ENCODE measurements at places on chromosomes 2 and 18. TPM values are rescaled to one million over a fixed set of nuclear protein-coding genes. Genes with fewer than 3 reads are reported as not detected.

SIGLEC15 gene
- total RNA-seq, result 0.17 TPM

DNA sequence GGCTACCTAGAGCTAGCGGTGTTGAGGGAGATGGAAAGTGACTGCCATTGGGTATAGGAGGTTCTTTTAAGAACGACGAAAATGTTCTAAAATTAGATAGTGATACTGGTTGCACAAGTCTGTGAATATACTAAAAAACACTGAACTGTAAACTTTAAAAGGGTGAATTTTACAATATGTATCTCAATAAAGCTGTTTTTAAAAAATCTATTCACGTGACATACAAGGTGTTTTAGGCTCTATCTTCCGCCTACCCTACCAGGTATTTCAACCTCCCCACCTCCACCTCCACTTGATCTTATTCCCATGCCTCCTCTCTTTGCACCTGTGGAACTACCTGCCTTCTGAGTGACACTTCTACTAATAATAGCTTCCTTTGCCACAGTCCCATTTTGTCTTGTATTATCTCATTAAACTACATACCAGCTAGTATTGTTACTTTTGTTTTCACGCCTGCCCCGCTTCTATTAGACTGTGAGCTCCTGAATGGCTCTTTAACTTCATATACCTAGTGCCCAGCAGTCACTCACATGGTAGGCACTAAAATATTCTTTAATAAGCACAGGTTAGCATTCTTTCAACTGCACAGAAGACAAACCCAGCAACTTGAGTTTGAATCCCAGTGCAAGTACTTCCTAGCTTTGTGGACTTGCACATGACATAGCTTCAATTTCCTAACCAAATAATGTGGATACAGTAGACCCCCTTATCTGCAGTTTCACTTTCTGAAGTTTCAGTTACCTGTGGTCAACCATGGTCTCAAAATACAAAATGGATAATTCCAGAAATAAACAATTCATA, 9.3 kb downstream of the ITSN2 start:
- no peak for DNase-seq
- no peaks in the 10 kb centered on the region for H3K27me3 ChIP-seq
- H3K36me3 ChIP-seq, result no peaks in the 10 kb centered on the region
- no peak overlapping the region for H3K27ac ChIP-seq

GRCh38 chr18:3931542-3932112, 481.7 kb downstream of the TGIF1 start:
- no peak overlapping the region for H3K27ac ChIP-seq
- no peaks in the 10 kb centered on the region for H3K36me3 ChIP-seq
- no peak overlapping the region for H3K4me3 ChIP-seq

GRCh38 chr18:74457043-74457724, at the start of gene DIPK1C:
Gene DIPK1C (minus strand): TSS chr18:74457308. CDS start chr18:74457259, 49 bp downstream.
- no peak for DNase-seq
- peaks cover 17% of the 10 kb centered on the region for H3K4me1 ChIP-seq
- peak within 1 kb of the TSS; percentile 46 for H3K4me3 ChIP-seq
- peaks cover 74% of the 10 kb centered on the region for H3K27me3 ChIP-seq
- no peak within 1 kb of the TSS for H3K27ac ChIP-seq

DNA sequence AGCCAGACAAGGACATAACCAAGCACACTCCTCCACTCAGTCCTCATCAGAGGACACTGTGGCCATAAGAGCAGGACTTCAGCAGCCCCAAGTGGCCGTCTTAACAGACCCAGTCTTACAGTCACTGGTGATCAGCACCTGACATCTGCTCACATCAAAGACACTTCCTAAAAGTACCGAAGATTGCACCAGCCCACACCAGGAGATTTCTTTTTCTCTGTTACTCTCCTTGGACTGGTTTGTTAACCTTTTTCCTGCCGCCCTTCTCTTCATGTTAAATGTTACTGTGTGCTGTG, 44.1 kb downstream of the MRPS5 start:
- no peak overlapping the region for H3K27ac ChIP-seq
- H3K36me3 ChIP-seq, result no peaks in the 10 kb centered on the region
- peaks cover 68% of the 10 kb centered on the region for H3K27me3 ChIP-seq
- peak; percentile 45 for DNase-seq

- no peak overlapping the region for H3K4me3 ChIP-seq
- H3K36me3 ChIP-seq, result no peaks in the 10 kb centered on the region
- DNase-seq, result no peak
- peaks cover 93% of the 10 kb centered on the region for H3K4me1 ChIP-seq
- H3K27ac ChIP-seq, result no peak overlapping the region
These were observed 81.4 kb downstream of the TGOLN2 start for GRCh38 chr2:85246348-85246747.

KIAA2012 gene
- not detected for total RNA-seq

DNA sequence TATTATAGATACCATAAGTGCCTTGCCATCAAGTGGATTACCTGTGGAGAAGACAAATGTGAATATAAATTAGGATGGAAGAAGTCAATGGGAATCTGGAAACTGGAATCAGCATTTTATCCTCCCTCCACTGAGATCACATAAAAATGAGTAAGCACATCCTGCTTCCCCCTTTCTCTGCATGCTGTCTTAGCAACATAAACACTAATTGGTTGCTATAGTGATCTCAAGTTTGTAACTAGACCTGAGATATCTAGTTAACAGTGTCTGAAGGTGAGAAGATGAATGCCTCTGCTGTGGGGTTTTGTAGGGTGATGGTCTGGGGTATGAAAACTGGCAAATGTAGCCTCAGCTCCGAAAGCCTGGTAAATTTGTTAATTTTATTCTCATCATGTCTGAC, 1357.5 kb upstream of the CELF4 start:
- no peaks in the 10 kb centered on the region for H3K36me3 ChIP-seq
- no peak for DNase-seq
- H3K4me3 ChIP-seq, result no peak overlapping the region
- H3K27me3 ChIP-seq, result no peaks in the 10 kb centered on the region
- no peak overlapping the region for H3K27ac ChIP-seq

- H3K4me3 ChIP-seq, result peak overlapping the region; percentile 24
- H3K36me3 ChIP-seq, result no peaks in the 10 kb centered on the region
- H3K4me1 ChIP-seq, result no peaks in the 10 kb centered on the region
- no peak overlapping the region for H3K27ac ChIP-seq
- no peaks in the 10 kb centered on the region for H3K27me3 ChIP-seq
These were observed 50.5 kb upstream of the TUBA3D start for GRCh38 chr2:131425231-131425941.

- no peaks in the 10 kb centered on the region for H3K27me3 ChIP-seq
- no peak for DNase-seq
- no peaks in the 10 kb centered on the region for H3K36me3 ChIP-seq
- no peaks in the 10 kb centered on the region for H3K4me1 ChIP-seq
- no peak overlapping the region for H3K4me3 ChIP-seq
- H3K27ac ChIP-seq, result no peak overlapping the region
These were observed 304.0 kb downstream of the ARHGAP15 start for GRCh38 chr2:143433251-143433650.

GRCh38 chr2:164920430-164920829, 34.9 kb downstream of the SLC38A11 start:
- H3K27me3 ChIP-seq, result no peaks in the 10 kb centered on the region
- no peak overlapping the region for H3K4me3 ChIP-seq
- no peak for DNase-seq
- no peaks in the 10 kb centered on the region for H3K36me3 ChIP-seq
- H3K27ac ChIP-seq, result no peak overlapping the region

GRCh38 chr2:53114582-53114981, 653.0 kb upstream of the CHAC2 start:
- H3K4me3 ChIP-seq, result no peak overlapping the region
- H3K27me3 ChIP-seq, result no peaks in the 10 kb centered on the region
- DNase-seq, result no peak
- H3K4me1 ChIP-seq, result no peaks in the 10 kb centered on the region
- H3K27ac ChIP-seq, result no peak overlapping the region
- H3K36me3 ChIP-seq, result no peaks in the 10 kb centered on the region

CYP27C1 gene
- not detected for total RNA-seq

ASAP2 gene
- 18.7 TPM for total RNA-seq

- no peaks in the 10 kb centered on the region for H3K4me1 ChIP-seq
- no peaks in the 10 kb centered on the region for H3K36me3 ChIP-seq
- H3K27ac ChIP-seq, result no peak overlapping the region
- H3K27me3 ChIP-seq, result no peaks in the 10 kb centered on the region
- DNase-seq, result no peak
- H3K4me3 ChIP-seq, result no peak overlapping the region
These were observed 162.3 kb downstream of the TGIF1 start for GRCh38 chr18:3612315-3612714.

- H3K4me1 ChIP-seq, result no peaks in the 10 kb centered on the region
- no peak overlapping the region for H3K4me3 ChIP-seq
- H3K36me3 ChIP-seq, result no peaks in the 10 kb centered on the region
- no peak overlapping the region for H3K27ac ChIP-seq
These were observed 10.5 kb upstream of the PRELID3A start for GRCh38 chr18:12397254-12397653.

DNA sequence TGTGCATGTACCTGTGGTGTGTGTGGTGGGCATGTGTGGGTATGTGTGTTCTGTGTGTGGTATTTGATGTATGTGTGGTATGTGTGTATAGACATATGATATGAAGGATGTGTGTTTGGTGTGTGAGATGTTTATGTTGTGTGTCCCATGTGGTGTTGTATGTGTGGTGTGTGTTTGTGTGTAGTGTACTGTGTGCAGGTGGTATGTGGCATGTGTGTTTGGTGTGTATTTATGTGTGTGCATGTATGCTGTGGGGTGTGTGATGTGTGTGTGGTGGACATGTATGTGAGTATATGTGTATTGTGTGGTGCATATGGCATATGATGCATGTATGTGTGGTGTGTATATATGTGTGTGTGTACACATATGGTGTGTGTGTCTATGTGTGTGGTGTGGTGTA, 718.8 kb upstream of the SOX11 start:
- H3K27ac ChIP-seq, result no peak overlapping the region
- H3K4me3 ChIP-seq, result no peak overlapping the region
- DNase-seq, result peak; percentile 55

OSBPL1A gene
- total RNA-seq, result 104 TPM

DNA sequence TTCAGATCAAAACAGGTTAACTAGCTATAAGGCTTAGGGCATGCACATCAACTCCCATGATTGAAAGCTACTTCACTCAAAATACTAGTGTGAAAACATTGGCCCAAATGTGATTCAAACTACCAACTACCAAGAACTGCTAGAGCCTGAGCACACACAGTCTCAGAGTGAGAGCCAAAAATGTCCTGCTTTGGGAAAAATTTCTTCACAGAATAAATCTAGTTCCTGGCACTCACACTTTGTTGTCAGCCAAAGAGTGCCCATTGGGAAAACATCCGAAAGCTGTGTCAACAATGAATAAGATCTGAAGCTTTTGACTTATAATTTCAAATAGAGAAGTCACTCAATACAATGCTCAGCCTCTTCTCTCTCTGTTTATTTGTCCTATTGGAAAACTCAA, 182.7 kb downstream of the LRATD1 start:
- no peaks in the 10 kb centered on the region for H3K27me3 ChIP-seq
- no peak for DNase-seq
- H3K4me1 ChIP-seq, result no peaks in the 10 kb centered on the region
- no peak overlapping the region for H3K4me3 ChIP-seq
- no peak overlapping the region for H3K27ac ChIP-seq
- no peaks in the 10 kb centered on the region for H3K36me3 ChIP-seq

GAREM2 gene
- 4.0 TPM for total RNA-seq

GRCh38 chr18:79258447-79258846, 137.3 kb upstream of the NFATC1 start:
- H3K27ac ChIP-seq, result no peak overlapping the region
- peaks cover 21% of the 10 kb centered on the region for H3K36me3 ChIP-seq
- H3K4me3 ChIP-seq, result no peak overlapping the region
- peak; percentile 53 for DNase-seq
- no peaks in the 10 kb centered on the region for H3K27me3 ChIP-seq
- H3K4me1 ChIP-seq, result no peaks in the 10 kb centered on the region

GRCh38 chr2:225670111-225670974, 270.8 kb downstream of the NYAP2 start:
- no peak overlapping the region for H3K4me3 ChIP-seq
- H3K27ac ChIP-seq, result no peak overlapping the region
- H3K4me1 ChIP-seq, result peaks cover 14% of the 10 kb centered on the region
- no peaks in the 10 kb centered on the region for H3K27me3 ChIP-seq

Data from esophagus muscularis mucosa (tissue), 4 donors.